GOT3 (cell line): ENCODE measurements at places on chromosomes 2 and 18.

GRCh38 chr18:38868757-38869156, 1303.2 kb upstream of the CELF4 start:
- DNase-seq = no peak

DNA sequence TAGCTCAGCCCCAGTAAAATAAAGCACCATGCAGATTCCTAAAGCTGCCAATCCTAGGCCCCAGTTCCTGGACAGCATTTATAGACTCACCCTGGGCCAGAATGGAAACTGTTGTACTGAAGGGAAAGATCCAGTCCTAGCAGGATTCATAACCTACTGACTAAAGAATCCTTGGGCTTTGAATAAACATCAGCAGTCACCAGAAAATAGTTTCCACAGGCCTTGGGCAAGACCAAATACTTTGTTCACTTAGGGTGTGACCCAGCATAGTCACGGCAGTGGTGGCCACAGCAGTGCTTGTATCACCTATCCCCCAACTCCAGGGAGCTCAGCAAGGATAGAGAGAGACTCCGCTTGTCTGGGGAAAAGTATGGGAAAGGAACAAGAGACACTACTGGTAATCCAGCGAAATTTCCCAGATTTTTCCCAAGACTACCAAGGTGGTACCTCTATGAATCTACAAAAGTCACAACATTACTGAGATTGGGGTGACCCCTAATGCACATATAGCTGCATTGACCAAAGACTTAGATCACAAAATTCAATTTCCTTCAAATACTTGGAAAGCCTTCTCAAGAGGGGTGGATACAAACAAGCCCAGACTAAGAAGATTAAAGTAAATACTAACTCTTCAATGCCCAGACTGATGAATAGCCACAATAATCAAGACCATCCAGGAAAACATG, 748.1 kb upstream of the LRATD1 start:
- DNase-seq = no peak

DNA sequence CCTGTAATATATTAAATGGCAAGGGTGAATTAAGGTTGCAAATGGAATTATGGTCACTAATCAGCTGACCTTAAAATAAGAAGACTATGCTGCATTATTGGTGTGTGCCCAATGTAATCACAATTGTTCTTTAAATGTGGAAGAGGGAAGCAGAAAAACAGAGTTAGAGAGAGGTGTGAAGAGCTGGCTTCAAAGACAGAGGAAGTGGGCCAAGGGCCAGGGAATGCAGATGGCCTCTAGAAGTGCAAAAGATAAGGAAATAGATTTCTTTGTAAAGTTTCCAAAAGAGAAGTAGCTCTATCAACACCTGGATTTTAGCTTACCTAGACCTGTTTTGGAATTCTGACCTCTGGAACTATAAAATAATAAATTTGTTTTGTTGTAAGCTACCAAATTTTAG, 276.0 kb downstream of the LRRTM1 start:
- DNase-seq = no peak

- DNase-seq = no peak
Observed at GRCh38 chr2:223599640-223600380, 2.4 kb downstream of the SCG2 start.

DNA sequence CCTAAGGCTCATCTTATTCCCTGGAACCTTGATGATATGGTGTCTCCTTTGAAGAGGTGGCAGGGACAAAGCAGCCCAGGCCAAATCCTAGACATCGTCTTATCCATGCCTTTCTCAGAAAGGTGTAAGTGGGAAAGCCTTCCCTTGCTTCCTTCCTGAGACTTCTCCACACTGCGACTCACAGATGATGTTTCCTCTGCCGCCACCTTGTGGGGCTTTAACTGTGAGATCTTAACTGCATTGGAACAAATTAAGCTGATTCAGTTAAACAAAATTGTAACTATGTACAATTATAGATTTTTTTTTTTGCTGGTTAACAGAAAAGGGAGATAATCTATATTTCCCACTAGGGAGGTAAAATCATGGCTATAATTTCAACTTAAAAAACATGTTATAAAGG, 10.0 kb upstream of the GCA start:
- DNase-seq = no peak

DNA sequence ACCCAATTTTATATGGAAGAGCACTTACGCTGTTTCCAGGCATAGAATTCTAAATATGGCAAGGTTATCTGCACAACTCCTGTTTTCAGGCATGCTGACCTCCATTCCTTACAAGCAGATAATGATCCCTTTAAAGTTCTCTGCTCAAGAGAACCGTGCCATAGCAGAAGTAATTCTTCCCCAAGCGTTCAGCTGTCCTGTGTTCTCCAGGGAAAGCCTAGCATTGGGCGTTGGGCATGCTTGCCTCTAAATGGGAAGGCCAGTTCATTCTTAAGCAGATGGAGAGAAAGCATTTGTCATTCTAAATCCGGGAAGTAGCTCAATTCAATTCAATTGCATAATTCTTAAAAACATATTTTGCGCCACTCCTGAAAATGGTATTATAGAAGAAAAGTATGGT, 55.7 kb upstream of the EML4 start:
- no peak for DNase-seq

GRCh38 chr2:164868563-164869419, 27.2 kb upstream of the COBLL1 start:
- DNase-seq = no peak

DNA sequence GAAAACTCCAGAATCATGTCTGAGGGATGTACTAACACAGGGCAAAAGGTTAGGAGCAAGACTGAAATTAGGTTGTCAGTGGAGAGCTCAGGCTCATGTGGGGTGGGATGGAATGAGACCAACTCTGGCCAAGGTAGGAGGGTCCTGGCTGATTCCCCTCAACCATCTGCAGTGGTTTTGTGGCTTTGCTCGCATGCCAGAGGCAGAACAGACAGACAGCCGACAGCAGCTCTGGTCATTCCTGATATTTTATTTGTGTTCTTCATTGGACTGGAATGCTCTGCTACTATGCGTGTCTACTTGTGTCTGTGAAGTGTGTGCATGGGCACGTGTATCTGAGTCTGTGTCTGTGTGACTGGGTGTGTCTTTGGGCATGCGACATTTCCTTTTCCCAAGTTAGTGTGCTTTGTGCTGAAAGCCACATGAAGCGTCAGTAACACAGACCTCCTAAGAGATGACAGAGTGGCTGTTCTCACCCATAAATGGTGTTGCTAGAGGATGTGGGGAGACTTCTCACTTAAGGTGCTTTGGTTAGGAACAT, 239.5 kb downstream of the CNTNAP5 start:
- no peak for DNase-seq

DNA sequence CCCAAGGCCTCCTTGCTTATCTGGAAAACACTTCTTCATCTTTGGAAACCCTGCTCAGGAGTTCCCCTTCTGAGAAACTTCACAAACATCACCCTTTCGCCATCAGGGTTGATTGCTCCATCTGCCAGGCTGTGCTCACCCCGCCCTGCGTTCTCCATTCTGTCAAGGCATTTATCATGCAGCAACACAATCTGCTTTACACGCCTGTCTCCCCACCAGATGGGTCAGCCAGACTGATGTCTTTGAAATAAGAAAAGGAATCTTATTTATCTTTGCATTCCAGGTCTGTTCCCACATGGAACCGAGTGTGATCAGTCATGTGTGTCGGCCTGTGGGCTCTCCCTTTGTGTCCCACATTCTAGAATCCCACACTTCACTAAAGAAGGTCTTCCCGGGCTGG, 110.0 kb upstream of the ARL4C start:
- DNase-seq = no peak

- DNase-seq = no peak
Observed at GRCh38 chr2:240146627-240147278, 6.3 kb upstream of the OTOS start.

DNA sequence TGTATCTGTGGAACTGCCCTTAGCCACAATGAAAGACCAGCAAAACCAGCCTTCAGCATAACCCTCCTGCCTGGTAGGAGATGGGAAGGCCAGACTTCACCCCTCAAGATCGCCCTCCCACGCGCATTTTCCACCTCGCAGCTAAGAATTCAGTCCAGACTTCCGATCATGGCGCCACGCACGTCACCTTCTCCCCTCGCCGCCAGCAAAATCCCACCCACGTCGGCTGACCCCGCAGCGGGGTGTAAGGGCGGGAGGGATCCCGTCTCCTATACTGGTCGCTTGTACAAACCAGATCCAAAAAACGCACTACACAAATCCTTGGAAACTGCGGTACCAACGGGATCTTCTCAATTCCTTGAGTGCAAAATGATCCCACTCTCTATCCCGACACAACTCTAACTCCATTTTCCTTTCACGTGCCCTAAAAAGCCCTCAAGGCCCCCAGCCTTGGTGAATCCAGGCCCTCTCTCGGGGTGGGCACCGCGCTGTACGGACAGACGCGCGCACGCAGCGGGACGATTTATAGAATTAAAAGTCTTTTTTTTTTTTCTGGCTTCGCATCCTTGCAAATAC, 1.0 kb upstream of the BMPR2 start:
- DNase-seq = peak; percentile 5

GRCh38 chr2:65413610-65414009, 18.8 kb downstream of the SPRED2 start:
- DNase-seq = no peak

DNA sequence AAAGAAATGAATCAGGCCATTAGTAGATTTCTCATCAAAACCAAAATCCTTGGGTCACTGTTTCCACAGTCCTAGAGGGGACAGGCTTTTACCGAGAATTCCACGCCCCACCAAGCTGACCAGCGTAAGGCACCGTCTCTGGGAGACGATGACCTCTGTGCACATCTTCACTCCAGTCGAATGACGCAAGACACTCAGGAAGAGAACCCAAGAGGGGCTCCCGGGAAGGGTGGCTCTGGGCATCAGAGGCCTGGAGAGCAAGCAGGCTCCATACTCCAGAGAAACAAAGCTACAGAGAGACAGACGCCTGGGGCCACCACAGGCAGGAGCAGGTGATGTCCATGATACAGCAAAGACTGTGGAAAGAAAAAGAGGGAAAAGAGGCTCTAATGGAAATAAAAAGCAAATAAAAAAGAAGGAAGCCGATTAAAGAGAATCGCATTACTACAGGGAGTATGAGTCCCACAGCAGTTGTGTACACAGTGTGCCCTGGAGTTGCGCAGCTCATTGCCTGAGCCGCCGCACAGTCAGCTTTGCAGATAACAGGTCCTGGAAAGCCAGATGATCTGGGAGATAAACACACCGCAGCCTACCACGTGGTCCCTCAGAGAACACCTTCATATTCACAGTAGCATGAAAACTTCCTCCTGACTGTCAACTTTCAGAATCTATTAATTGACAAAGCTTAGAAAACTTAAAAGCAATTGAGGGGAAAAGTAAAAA, 572.7 kb upstream of the SALL3 start:
- no peak for DNase-seq

DNA sequence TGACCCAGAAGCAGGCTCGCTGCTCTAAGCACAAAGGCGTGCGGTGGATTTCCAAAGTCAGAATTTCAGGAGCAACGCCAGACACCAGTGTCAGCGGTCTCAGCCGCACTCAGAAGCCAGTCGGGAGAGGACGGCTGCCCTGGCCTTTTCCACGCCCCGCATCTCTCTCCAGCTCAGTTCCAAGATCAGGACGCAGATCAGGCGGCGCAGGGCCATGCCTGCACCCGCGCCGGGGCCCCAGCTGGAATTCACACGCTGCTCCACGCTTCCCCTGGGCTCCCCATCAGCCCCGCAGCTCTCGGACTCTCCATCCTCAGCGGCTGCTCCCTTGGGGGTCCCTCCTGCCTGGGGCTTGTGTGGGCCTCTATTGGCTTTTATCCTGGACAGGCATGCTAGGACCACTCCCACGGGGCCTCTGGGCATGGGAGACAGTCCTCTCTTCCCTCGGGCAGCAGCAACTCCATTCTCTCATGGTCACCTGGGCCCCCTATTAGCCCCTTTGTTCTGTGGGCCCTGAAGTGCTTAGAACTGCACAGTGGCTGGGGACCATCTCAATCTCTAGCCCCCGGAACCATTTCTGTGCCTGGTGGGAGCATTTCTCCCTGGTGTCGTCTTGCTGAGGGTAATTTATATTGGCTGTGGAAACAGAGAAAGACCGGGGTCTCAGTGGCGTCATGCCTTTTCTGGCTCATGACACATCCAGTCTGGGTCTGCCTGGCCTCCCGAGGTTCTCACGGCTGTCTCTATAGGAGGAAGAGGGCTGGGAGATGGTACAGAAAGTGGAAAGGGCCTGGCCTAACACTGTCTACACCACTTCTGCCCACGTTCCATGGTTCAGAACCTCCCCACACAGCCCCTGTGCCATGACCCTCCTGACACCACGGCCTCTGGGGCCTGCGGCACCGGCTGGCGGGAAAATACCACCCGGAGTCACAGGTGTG, 14.9 kb upstream of the TMEM18 start:
- DNase-seq = no peak

DNA sequence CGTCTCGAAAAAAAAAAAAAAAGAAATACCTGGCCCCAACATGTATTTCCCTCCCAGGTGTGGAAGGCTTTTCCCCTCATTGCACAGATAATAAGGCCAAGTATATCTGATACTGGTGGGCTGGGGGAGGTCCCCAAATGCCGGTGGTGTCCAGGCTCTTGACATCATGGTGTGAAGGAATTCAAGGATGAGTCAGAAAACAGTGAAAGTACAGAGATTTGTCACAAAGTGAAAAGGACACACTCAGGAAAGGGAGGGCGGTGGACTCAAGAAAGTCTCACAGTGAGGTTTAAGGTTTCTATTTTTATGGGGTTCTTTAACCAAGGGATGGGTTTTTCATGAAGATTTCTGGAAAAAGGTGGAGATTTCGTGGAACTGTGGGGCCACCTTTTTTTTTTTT, 37.8 kb upstream of the FZD5 start:
- no peak for DNase-seq

- no peak for DNase-seq
Observed at GRCh38 chr2:119233326-119234020, 9.8 kb downstream of the STEAP3 start.

DNA sequence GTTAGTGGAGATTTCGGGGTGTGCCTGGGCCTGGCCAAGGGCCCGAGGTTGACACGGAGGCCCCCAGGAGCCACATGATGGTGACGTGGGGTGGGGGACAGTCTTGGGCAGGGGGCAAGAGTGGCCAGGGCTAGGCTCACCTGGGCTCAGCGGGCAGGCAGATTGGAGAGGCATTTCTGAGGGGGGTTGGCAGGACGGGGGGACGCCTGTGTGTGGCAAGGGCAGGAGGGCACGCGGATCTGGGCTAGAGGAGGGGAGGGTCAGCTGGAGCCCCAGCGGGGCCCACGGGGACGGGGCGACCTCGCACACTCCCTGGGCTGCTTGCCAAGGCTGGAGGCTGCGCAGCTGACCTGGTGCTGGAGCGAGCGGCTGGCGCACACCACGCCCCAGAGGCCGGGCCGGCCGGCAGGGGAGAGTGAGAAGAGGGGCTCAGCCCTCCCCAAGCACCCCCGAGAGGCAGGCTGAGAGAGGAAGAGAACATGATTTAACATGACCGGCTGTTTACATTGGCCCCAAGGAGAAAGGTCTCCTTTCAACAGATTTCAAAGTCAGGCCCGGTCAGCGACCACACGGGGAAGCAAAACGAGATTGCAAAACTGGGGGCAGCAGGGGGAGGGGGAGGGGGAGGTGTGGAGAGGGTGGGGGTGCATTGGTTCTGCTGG, 38.0 kb upstream of the SNED1 start:
- no peak for DNase-seq

GRCh38 chr2:134320930-134321329, 67.1 kb downstream of the MGAT5 start:
- DNase-seq = no peak
